NCI-H1417 (cell line): ENCODE measurements at places on chromosomes 5 and 9.

DNA sequence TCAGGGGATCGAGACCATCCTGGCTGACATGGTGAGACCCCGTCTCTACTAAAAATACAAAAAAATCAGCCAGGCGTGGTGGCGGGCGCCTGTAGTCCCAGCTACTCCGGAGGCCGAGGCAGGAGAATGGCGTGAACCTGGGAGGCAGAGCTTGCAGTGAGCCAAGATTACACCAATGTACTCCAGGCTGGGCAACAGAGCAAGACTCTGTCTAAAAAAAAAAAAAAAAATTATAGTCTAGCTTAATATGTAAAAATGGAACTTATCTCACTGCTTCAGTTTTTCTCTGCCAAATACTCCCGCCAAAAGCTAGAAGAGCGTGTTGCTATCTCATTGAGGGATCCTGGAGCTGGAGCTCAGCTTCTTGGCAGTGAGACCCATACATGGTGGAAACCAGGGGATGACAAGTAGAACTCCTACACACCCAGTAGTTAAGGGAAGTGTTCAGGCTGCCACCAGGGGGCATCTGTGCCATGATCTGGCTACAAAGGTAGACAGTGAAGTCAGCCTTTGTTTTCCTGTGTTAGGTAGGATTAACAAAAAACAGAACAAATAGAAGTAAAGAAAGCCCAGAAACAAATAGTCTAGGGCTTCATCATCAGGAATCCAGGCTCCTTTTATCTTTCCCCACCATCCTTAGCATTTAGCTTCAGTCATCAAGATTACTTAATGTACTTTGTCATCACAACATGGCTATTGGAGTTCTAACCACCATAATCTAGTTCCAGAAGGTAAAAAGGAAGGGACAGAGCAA is 33.6 kb upstream of the GLIPR2 start:
- peak; percentile 75 for DNase-seq

- DNase-seq, result no peak
Measured at GRCh38 chr9:135978642-135979546, 17.7 kb upstream of the UBAC1 start.

DNA sequence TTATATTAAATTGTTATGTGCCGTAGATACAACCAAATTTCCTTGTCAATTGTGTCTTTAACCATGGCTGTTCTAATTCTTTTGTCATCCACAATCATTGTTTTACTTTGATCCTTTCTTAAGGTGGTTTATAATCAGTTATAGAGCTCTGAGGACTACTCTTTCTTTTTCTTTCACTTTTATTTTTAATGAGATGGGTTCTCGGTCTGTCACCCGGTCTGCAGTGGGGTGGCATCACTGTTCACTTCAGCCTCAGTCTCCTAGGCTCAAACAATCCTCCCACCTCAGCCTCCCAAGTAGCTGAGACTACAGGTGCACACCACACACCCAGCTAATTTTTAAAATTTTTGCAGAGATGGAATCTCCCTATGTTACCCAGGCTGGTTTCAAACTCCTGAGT is 74.2 kb downstream of the ANXA2R start:
- no peak for DNase-seq

DNA sequence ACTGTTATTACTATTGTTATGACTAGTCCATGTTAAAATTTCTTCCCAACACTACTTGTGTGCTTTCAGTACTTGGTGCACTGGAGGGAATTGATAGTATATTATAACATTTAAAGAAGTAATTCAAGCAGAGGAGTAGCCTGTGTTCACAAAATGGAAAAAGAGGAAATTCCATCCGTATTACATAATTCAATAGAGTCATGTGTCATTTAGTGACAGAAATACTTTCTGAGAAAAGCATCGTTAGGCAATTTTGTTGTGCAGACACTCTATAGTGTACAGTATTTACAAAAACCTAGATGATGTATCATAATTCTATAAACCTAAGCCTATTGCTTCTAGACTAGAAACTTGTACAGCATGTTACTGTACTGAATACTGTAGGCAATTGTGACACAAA is 78.3 kb upstream of the PCSK5 start:
- DNase-seq, result no peak

- DNase-seq, result no peak
Measured at GRCh38 chr5:34803974-34804732, 34.8 kb upstream of the TTC23L start.

GRCh38 chr5:37838933-37839341 is 904 bp downstream of the GDNF start:
- DNase-seq, result no peak

GRCh38 chr5:38752622-38753021 is 93.2 kb upstream of the OSMR start:
- DNase-seq, result no peak

GRCh38 chr9:76989501-76989900 is 30.0 kb upstream of the FOXB2 start:
- no peak for DNase-seq

GRCh38 chr5:141570655-141571054 is 48.1 kb downstream of the DIAPH1 start:
- no peak for DNase-seq

DNA sequence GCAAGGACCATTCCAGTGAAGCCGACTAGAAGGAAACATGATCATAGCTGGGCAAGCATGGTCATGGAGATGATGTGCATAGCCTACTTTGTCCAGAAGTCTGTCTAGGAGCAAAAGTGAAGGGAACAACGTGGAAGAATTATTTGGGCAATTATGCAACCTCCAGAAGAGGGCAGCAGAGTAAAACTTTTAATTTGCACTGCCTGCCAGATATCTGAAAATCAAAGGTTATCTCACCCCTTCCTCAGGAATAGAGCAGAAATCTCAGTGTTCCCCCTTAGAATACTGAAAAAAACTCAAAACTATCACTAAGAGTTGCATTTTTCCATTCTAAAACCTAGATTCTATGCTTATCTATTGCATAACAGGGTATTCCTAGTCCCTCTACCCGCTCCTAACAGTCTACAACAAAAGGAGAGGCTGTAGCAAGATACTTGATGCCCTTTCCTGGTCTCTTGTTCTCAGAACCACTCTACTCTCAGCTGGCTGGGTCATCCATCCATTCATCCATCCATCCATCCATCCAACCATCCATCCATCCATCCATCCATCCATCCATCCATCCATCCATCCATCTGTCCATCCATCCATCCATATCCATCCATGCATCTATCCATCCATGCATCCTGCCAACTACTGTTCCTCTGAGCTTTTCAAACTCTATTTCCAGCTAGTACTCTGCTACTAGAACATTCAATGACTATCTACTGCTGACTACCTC is 8.4 kb upstream of the SETD9 start:
- peak; percentile 64 for DNase-seq

- DNase-seq, result no peak
Measured at GRCh38 chr5:136016945-136017530, 11.8 kb upstream of the TGFBI start.

GRCh38 chr9:3692606-3693005 is 166.8 kb upstream of the RFX3 start:
- DNase-seq, result no peak

DNA sequence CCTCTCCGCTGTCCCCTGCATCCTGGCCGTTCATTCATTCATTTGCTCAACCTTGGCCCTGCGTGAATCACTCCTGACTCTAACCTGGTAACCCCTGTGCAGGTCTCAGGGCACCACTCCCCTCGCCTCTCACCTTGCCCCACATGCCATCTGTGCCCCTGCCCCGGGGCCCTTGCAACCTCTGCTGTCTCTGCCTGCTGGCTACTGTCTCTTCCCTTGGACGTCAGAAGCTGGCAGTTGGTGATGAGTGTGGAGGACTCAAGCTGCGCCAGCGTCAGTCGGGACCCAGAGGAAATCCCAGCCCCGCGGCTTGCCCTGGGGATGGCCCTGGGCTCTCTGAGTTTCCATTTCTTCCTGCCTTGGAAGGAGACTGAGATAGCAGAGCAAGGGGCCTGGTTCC is 154.9 kb downstream of the OLFM1 start:
- no peak for DNase-seq

DNA sequence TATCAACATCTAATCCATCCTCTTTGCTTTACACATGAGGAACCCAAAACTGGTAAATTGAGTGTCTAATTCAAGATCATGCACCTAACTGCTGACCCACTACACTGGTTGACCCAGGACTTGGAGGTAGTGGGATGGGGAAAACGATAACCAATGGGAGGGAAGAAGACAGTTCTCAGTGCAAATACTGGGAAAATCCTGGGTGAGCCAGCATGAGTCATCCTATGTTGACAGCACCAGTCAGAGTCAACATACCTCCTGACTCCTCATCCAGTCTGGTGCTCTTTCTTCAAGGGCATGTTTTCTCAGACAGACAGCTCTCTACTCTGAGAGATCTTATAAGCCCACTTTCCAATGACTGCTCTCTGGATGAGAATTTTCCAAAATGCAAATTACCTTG is 232.8 kb upstream of the PTGER4 start:
- no peak for DNase-seq

DNA sequence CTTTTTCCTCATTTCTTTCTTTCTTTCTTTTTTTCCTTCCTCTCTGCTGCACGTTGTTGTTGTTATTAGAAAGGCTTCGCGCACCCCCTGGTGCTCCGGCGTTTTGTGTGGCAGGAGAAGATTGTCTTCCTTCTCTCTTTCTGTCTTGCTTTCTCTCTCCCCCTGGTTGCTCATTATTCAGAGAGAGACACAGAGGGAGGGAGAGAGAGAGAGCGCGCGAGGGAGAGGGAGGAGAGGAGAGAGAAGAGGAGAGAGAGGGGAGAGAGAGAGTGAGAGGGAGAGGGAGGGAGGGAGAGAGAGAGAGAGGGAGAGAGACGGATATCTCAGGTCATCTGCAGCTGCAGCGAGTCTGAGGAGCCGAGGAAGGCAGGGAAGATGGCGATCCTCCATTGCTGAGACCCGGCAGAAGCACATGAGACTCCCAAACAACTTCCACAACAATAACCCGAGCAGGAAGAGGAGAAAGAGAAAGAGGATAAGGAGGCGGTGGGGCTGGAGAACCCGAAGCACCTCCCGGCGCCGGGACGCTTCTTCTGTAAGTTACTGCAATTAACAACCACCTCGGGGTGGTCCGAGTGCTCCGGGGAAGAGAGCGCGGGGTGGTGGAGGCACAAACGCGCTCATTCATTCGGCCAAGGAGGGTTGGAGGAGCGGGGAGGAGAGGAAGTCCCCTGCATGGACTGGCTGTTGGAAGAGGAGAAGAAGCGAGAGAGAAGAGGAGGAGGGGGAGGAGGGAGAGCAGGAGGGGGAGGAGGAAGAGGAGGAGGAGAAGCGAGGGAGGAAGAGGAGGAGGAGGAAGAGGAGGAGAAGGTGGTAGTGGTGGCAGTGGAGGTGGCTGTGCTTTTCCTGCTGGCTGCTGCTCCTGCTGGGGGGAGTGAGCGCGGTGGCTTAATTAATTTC is at the start of gene ZNF462:
Gene ZNF462 (plus strand): TSS at position 346 of the 900 bp plus-strand sequence. CDS start 60,218 bp downstream, outside the sequence.
- peak; percentile 92 for DNase-seq

GRCh38 chr5:6043491-6044310 is 334.6 kb downstream of the MED10 start:
- no peak for DNase-seq

- DNase-seq, result no peak
Measured at GRCh38 chr9:128940946-128941755, 6.3 kb downstream of the DOLK start.

DNA sequence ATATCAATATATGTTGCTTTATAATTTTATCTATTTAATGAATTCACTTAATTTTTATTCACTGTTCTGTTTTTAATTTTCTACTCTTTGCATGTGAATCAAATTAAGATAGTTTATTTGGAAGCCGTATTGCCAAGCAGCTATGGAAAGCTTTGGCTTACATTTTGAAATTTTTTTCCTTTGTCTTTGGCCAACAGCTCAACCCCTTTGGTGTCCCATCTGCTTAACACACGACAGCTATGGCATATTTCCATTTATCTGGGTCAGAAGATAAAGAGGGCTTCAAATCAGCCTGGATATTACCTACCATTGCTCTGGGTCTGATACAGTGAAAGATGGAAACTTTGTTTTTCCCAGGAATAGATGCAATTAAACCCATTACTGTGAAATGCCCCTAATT is 201.0 kb downstream of the WDR70 start:
- no peak for DNase-seq

GRCh38 chr5:130034566-130035210 is 130.4 kb downstream of the CHSY3 start:
- DNase-seq, result no peak

DNA sequence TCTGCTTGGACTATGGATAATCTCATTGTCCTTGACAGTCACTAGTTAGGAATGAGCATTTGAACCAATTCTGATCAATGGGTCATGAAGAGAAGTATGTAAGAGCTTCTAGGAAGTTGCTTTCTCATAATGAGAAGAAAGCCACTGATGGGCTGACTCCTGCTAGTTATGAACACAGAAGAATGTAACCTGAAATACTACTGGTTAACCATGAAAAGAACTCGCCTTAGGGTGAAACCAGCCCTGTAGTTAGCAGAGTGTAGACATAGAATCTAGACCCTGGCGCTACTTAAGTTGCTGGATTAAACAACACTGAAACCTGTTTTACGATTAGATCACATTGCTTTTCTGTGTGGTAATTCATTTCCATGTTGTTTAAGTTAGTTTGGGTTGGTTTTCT is 26.6 kb downstream of the SLF1 start:
- DNase-seq, result no peak

- no peak for DNase-seq
Measured at GRCh38 chr9:109419531-109419930, 78.6 kb downstream of the PTPN3 start.

DNA sequence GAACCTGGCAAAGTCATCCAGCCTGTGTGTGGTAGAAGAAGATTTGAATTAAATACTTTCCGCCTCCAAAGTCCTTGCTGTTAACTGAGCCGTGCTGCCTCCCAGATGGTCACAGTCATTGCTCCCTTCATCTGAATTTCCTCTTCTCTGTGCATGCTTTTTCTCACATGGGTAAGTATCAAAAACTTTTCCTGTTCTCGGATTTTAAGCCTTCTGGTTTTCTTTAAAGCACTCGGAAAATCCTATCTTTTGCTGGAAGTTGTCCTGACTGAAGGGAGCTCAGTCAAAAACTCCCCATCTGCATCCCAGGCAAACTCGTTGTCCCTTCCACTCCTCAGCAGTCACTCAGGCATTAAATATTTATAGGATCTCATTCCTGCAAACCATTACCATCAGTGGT is 290.0 kb upstream of the PIK3R1 start:
- DNase-seq, result no peak

- DNase-seq, result no peak
Measured at GRCh38 chr9:71353720-71354119, 232.3 kb upstream of the TRPM3 start.

GRCh38 chr5:25060575-25060974 is 415.8 kb upstream of the CDH10 start:
- DNase-seq, result no peak
